IgD-negative memory B cell (primary cell): ENCODE measurements at places on chromosomes 5 and 9. TPM values are rescaled to one million over a fixed set of nuclear protein-coding genes. Genes with fewer than 3 reads are reported as not detected.

SPATA31E1 gene
- polyA plus RNA-seq: not detected

CNTNAP3B gene
- 0.16 TPM for polyA plus RNA-seq

NAIP gene
- polyA plus RNA-seq: 2.1 TPM

TRIM32 gene
- 10.1 TPM for polyA plus RNA-seq

RNF180 gene
- polyA plus RNA-seq: not detected

PCDHB4 gene
- not detected for polyA plus RNA-seq
